ENCODE measurements at places on chromosomes 4 and X. TPM values are rescaled to one million over a fixed set of nuclear protein-coding genes. Genes with fewer than 3 reads are reported as not detected.

Gene PRSS12
- not detected for total RNA-seq

Gene ADAMTS3
- total RNA-seq, result not detected

Gene SLC26A1
- total RNA-seq, result 0.92 TPM

Gene RGN
- 0.25 TPM for total RNA-seq

Gene SERTM2
- not detected for total RNA-seq

Gene SLC10A4
- 0.25 TPM for total RNA-seq

Gene SCRG1
- total RNA-seq, result not detected

Gene ESX1
- not detected for total RNA-seq

Gene CHIC1
- total RNA-seq, result 18.8 TPM

Gene CCDC110
- 1.6 TPM for total RNA-seq

Gene ARHGAP6
- total RNA-seq, result 2.1 TPM
